ENCODE measurements at places on chromosomes 5 and 9.

DNA sequence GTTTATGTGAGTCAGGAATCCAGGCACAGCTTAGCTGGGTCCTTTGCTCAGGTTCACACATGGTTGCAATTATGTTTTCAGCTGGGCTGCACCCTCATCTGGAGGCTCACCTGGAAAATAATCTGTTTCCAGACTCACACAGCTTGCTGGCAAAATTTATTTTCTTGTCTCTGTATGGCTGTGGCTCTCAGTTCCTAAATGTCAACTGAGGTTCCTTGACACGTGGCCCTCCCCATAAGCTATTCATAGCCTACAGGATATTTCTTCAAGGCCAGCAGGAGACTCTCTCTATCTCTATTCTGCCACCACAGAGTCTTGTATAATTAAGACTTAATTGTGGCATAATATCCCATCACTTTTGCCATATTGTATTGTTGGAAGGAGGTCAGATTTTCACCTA is 732.0 kb downstream of the CDH18 start:
- DNase-seq = no peak

- no peak for DNase-seq
Observed at GRCh38 chr5:127596501-127596900, 52.4 kb upstream of the CTXN3 start.

DNA sequence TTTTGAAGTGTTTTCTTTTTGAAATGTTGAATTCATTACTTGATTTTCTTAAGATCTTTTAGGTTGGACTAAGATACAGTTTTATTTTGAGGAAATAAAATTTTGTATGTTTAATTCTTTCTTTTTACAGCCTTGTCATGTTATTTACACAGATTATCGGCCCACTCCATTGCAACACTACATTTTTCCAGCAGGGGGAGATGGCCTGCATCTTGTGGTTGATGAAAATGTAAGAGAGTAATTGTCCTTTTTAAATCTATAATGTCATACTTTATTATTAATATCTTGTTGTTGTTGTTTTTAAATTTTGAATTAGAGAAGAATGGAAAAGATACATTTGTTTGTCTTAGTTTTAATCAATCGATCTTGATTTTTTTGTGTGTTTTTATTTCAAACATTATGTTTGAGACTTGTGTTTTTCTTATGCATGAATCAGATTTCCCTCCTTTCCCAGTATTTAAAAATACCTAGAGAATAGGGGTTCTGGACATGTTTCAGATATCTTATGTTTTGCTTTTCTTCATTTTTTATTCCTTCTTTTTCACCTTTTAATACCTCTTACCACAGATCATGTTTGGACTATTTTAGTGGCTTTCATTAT is 36.7 kb downstream of the MTREX start:
- peak; percentile 25 for DNase-seq

GRCh38 chr5:21919414-21920022 is 933.6 kb downstream of the CDH12 start:
- peak; percentile 4 for DNase-seq

DNA sequence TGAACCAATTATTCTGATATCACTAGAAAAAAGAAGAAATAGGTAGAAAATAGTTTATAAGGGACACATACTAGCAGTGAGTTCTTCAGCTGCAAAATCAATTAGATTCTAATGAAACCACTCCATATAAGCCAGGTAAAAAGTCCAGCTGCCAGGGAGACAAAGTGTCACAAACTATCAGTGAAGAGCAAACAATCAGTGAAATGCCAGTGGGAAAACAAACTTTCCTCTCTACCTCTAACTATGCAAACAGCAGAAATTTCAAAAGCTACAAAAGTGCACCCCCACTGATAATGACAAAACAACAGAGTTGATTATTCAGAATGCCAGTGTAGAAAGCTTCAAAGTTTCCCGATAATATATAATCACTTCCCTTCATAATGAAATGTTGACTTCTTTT is 637.2 kb upstream of the ITGA1 start:
- no peak for DNase-seq

GRCh38 chr5:147169399-147169798 is 65.4 kb upstream of the STK32A start:
- DNase-seq = no peak

- DNase-seq = no peak
Observed at GRCh38 chr9:27090711-27091110, 18.3 kb upstream of the TEK start.

- DNase-seq = no peak
Observed at GRCh38 chr5:174147551-174147950, 102.0 kb downstream of the NSG2 start.

- DNase-seq = no peak
Observed at GRCh38 chr9:71740199-71740598, 28.1 kb downstream of the CEMIP2 start.

DNA sequence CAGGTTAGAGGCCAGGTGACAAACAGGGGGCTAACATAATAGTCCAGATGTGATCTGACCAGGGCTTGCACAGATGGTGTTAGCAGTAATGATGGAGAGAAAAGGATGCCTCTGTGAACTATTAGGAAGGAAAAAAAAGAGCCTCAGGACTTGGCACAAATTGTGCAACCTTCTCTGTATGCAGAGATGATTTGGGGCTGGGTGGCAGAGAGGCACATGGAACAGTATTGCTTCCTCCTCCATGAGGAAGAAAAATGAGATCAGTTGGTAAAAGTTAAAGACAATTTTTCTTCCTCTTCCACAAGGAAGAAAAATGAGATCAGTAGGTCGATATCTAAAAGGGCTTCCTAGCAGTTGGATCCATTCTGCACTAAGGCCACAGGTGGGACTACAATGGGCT is 13.9 kb upstream of the ANXA6 start:
- no peak for DNase-seq

DNA sequence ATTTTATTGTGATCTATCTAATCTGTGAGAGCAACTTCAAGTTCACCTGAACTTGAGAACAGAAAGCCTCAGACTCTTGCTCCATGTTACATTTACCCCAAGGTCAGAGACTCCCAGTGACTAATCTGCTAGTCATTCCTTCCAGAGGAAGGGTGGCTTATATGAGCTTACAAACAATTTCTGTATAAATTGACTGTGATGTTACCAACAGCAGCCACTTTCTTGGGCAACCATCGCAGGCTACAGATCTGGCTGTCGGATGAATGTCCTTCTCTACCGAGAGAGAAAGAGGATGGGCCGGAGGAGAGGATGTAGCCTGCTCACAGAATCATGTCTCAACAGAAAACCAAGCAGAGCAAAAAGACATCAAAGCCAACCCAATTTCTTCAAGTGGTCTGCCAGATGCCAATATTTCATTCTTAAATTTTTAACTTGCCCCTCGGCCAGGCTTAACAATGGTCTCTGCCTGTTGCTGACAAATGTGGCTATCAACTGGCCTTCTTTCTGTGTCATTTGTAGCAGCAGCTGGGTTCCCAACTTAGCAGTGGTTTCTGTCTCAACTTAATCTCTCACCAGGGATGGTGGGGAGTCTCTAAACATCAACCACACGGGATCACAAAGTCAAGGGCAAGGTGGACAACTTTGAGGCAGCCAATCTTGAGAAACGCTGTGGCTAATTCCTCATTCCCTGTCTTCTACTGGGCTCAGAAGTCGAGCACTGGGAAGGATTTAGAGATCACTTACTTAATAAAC is 81.3 kb downstream of the RAPGEF1 start:
- no peak for DNase-seq

DNA sequence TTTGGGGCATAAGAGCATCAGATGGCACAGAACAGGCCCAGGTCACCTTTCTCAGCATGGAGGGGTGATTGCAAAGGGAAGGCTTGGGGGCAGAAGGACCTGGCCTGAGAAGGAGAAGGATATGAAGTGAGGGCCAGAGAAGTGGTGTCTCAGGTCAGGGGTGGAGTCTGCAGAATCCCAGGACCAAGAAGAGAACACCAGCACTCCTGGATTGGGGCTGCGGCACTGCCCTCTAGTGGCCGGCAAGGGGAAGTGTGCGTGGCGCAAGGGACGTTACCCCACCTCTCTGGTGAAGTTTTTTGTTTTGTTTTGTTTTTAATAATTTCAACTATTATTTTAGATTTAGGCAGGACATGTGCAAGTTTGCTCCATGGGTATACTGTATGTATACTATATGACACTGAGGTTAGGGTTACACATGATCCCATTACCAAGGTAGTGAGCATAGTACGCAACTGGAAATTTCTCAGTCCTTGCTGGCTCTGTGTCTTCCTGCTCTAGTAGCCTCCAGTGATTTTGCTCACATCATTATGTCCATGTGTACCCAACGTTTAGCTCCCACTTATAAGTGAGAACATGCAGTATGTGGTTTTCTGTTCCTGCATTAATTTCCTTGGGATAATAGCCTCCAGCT is 1548.6 kb downstream of the EFNA5 start:
- DNase-seq = peak; percentile 18

DNA sequence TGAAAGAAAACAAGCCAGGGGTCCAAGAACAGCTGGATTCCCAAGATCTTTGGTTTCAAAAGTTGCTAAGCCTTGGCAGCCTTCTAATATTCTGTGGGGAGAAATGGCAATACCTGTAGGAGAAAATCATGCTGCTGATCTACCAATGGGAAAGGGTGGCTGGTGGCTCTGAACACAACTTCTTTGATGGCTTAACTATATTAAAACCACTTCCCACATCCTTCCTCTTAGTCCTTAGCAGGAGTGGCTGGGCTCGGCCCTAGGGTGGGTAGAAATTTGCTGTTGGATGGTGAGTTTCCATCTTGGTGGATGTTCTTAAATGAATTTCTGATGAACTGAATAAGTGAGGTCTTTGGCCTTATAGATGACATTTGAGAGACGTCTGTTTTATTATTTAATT is 19.5 kb upstream of the FBXL7 start:
- DNase-seq = no peak

DNA sequence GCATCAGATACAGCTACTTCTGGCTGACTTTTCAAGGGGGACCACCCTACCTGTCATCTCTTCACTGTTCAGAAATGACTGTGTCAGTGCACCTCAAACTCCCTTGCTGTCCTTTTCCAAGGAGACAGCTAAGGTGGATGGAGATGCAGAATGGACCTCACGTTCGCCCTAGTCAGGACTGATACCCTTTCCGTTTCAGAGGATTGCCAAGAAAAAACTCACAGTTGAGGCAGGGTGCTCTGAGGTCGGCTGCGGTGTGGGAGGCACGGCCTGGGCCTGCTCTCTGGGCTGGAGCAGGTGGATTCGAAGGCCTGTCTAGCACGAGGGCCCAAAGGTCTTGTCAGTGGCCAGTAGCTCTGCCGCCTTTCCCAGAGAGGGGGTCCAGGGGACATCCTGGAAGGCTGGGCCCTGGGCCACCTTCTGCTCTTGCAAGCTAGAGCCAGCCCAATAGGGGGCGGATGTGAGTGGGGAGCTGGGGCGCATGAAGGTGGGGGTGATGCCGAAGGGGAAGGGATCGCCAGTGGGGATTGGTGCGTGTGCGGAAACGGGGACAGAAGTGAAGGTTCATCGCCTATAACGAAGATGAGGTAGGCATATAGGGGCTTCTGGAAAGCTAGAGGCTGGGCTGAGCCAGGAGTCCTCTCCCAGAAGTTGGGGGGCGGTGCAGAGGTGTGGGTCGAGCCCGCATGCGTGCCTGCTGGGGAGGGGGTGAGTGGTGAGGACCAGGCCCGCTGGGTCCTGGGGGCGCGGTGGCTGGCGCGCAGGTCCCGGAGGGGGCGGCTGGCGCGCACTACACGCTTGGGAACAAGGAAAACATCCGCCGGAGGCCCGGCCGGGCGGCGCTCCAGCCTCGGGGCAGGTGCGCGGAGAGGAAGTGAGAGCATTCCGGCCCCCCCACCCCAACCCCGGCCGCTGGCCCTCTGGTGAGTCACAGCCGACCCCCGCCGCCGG is 2.5 kb upstream of the MSMP start:
- no peak for DNase-seq

GRCh38 chr9:19460243-19460642 is 51.4 kb downstream of the ACER2 start:
- DNase-seq = no peak

DNA sequence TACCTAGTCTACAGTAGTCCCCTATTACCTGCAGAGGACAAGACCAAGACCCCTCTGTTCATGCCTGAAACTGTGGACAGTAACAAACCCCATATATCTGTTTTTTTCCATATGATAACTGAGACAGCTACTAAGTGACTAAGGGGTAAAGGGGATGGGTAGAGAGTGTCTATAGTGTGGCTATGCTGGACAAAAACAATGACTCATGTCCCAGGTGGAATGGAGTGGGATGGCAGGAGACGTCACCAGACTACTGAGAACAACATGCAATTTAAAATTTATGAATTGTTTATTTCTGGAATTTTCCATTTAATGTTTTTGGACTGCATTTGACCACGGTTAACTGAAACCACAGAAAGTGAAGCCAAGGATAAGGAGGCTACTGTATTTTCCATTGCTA is 171.8 kb downstream of the AGTPBP1 start:
- no peak for DNase-seq

DNA sequence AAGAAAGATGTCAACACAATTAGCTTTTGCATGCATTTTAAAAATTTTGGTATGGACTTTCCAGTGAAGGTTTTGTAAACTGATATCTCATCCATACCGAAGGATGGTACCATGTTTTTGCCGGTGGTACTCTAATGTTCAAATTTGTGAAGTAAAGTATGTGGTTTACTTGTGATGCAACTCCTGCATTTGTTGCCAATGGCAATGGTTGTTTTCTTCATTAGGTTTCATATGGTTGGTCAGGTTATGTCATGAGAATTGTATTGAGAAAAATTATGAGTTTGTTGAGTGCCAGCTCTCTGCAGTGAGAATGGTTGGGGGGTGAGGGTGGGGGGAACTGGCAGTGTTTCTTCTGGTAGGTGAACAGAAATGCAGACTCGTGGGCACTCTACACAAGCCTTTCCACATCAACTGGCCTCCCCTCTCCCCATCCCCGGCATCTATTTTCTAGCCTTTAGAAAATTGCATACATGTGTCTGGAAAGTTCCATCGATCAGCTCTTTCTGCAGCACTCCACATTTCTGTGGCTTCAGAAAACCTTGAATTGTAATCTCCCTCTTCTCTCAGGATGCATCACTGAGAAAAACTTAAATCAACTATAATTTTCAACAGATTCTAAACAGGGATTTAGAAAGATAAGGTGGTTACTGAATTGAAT is 107.7 kb downstream of the PDE4D start:
- no peak for DNase-seq

DNA sequence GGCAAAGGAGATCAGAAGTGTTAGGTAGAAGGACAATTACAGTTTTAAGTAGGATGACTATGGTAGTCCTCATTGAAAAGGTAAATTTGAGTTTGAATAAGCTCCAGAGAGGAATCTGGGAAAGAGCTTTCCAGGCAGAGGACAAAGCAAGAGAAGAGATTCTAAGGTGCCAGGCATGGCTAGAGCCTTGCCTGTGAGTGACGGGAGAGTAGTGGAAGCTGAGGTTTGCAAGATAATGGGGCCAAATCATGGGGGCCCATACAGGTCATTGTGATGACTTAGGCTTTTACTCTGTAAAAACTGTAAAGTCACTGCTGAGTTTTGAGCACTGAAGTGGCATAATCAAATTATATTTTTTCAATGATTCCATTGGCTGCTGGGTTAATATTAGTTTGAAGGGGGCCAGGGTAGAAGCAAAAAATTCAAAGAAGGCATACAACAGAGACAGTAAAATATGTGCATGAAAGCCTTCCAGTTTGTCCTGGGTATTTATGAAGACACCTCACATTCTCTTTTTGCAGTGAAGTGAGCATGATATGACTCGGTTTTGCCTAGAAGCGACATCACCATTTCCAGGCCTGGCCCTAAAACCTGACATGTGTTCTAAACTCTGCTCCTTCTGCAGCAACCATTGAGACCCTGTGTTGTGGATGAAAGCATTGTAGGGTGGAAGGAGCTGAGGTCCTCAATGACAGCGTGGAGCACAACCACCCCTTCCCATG is 279.8 kb upstream of the TNC start:
- no peak for DNase-seq

- DNase-seq = no peak
Observed at GRCh38 chr5:145673786-145674185, 161.4 kb downstream of the PRELID2 start.

All from iPS DF 6.9 (cell line).